ENCODE measurements at places on chromosomes 1 and 21. TPM values are rescaled to one million over a fixed set of nuclear protein-coding genes. Genes with fewer than 3 reads are reported as not detected.

Gene CD1D
- total RNA-seq, result 0.05 TPM

Gene BLACAT1
- total RNA-seq, result not detected

Gene ZBTB8OS
- 36.2 TPM for total RNA-seq

Gene INKA2
- 1.8 TPM for total RNA-seq

Gene LCE1A
- total RNA-seq, result not detected

Gene AZIN2
- 0.75 TPM for total RNA-seq

Gene C1orf210
- not detected for total RNA-seq

Gene CYP4Z1
- not detected for total RNA-seq

Gene EDARADD
- 3.1 TPM for total RNA-seq

Gene KCNA3
- total RNA-seq, result not detected

Gene PLA2G2D
- total RNA-seq, result not detected
